ENCODE measurements at places on chromosomes 5 and 9.
A peak's percentile ranks its signal among the peaks of the same experiment; 100 is the strongest.

DNA sequence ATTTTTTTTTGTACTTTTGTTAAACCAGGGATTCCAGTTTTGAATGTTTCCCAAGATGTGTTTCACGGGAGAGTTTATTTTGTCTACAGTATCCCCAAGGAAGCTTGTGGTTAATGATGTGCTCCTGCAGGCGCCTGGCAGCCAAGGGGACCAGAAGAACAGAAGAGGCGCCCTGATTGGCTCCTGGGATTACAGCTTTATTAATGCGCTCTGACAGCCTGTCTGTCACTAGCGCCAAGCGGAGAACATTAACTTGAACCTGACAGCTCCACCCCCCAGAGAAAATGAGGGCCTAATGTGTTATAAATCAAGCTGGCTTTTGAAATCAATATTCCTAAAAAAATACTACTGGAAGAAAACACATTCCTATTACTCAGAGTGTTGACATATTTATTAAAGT lies 5.0 kb upstream of the FBXL7 start:
- no peak for DNase-seq

DNA sequence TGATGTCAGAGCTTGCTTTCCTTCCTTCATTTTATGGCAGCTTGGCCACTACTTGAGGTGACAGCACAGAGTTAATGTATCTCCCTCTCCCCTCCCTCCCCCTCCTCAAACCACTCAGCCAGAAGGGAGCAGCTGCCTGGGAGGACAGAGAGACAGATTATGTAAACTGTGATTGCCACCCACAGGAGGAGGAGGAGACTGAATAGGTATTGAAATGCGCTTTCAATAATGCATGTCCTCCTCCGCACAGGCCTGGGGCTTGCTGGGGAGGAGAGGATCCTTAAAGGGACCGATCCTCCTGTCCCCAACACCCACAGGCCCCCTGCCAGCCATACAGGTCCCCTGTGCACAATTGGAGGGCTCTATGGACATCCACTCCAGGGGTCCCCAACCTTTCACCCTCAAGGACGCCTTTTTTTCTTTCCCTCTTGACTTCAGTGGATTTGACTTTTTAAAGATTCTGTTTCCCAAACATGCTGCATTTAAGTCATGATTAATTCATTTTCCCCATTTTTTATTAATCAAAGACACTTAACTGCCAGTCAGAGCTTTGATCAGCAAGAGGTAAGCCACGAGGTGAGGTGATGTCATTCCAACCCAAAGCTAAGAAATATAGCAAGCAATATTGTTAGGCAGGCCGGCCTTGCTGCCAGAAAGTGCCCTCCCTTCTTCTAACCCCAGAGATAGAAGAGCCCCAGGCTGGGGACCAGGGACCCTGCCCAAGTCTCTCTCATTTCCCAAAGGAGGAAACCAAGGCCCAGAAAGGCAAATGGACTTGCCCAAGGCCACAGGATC lies 47.5 kb upstream of the CPLX2 start:
- DNase-seq = no peak

- peak; percentile 43 for DNase-seq
These were observed 79.2 kb upstream of the IL7R start for GRCh38 chr5:35777358-35778087.

GRCh38 chr9:94150279-94150828 lies 66.1 kb downstream of the PTPDC1 start:
- no peak for DNase-seq

DNA sequence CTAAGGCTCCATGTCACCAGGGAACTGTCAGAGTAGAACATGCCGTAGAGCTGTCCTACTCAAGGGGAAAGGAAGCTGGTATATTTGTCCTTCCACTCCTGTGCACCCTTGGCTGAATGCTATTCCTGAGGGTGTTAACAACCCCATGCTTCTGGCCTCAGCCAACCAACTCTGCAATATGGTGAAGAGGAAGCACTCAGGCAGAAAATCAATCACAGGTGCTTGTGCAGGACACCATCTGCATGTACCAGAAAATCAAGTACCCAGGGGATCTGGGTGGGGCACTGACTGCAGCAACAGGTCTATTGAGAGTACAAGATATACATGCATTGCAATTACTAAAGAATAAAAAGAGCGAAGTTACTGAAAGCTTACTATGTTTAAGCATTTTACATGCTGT lies 51.4 kb upstream of the NEK6 start:
- no peak for DNase-seq

DNA sequence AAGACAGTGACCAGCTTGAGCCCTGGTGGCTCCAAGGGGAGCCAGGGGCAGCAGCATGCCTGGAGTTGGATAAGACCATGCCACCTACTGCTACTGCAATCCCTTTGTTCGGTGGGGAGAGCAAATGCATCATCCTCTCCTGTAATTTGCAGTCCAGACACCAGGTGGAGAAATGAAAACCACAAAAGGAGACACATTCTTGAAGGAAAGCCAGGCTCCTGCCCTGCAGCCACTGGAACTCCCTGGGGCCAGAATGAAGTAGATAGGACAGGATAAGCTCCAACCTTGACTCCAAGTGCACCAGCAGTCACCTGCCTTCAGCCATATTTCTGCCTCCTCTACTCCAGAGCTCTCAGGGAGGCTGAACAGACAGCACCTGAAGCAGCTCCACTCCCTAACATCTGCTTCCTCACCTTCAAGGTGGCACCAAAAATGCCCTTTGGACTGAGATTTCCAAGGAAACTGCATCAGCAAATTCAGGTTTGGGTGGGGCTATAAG lies 65.1 kb upstream of the IQGAP2 start:
- no peak for DNase-seq

- DNase-seq = no peak
These were observed 787 bp downstream of the FGFR4 start for GRCh38 chr5:177087398-177088005.

GRCh38 chr9:111066468-111066867 lies 28.2 kb upstream of the LPAR1 start:
- DNase-seq = no peak

GRCh38 chr9:29875547-29875946 lies 2302.3 kb upstream of the C9orf72 start:
- DNase-seq = no peak

GRCh38 chr5:93078082-93079038 lies 502.7 kb downstream of the NR2F1-AS1 start:
- peak; percentile 69 for DNase-seq

- no peak for DNase-seq
These were observed 118.0 kb upstream of the ICE1 start for GRCh38 chr5:5304361-5305020.

GRCh38 chr9:130347931-130348330 lies 82.4 kb downstream of the HMCN2 start:
- no peak for DNase-seq

GRCh38 chr9:80632041-80632440 lies 1057.3 kb downstream of the TLE1 start:
- DNase-seq = no peak

DNA sequence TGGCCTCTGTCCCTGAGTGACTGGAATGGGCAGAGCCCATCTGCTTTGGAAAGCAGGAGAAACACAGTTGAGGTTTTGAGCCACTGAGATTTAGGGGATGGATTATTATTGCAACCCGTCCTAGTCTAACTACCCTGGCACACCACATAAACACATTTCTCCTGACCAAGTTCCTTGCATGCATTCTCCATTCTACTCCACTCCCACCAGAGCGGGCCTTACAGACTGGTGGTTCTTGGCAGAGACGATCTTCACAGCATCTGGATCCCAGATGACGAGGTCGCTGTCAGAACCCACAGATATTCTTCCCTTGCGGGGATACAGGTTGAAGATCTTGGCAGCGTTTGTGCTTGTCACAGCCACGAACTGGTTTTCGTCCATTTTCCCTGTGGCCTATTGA lies 111.0 kb downstream of the DPYSL3 start:
- DNase-seq = no peak

DNA sequence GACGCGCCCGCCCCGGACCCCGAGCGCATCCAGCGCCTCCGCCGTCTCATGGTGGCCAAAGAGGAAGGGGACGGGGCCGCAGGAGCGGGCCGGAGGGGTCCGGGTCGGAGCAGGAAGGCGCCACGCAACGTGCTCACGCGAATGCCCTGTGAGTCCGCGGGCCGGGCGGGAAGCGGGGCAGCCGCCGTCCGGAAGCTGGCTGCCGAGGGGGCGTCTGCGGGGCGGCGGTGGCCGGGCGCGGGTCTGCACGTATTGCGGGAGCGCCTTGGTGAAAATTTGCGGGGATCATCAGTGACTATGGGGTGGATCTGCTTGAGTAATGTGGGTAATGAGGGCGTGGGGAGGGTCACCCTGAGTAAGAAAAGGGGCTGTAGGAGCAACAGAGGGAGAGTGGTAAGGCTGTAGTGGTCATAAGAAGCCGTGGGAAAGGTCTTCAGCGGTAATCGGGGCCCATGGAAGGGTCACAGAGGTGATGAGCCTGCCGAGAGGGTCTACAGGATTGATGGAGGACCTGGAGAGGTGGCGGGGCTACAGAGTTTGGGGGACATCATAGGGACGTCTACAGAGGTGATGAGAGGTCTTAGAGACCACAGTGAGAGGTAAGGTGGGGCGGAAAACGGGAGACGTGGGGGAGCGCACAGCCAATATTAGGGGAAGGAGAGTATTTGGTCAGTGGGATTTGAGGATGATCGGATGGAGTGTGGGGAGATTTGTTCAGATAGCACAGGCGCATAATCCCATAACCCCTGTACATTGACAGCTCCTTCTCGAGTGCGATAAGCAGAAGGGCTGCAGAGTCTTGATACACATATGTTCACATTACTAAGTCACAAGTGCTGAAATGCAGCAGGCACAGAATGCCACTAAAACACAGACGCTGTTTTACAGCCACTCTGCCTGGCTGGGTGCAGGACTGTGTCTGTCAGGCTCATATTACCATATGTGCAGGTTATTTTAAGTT lies 819 bp downstream of the LSM11 start:
- no peak for DNase-seq

Measured in dorsolateral prefrontal cortex (tissue), 122 donors.